HFFc6 (cell line): ENCODE measurements at places on chromosomes 3 and 15. TPM values are rescaled to one million over a fixed set of nuclear protein-coding genes. Genes with fewer than 3 reads are reported as not detected.

- no peaks in the 10 kb centered on the region for H3K36me3 ChIP-seq
- no peaks in the 10 kb centered on the region for H3K4me1 ChIP-seq
- H3K27me3 ChIP-seq: peaks cover 45% of the 10 kb centered on the region
- H3K27ac ChIP-seq: no peak overlapping the region
- H3K4me3 ChIP-seq: no peak overlapping the region
Measured at GRCh38 chr3:127097481-127097880, 95.5 kb upstream of the PRR23E start.

GRCh38 chr3:87311309-87311708 lies 34.9 kb upstream of the POU1F1 start:
- H3K4me3 ChIP-seq: no peak overlapping the region
- DNase-seq: peak; percentile 67
- no peak overlapping the region; the same call in 1 of the 2 replicates for H3K27ac ChIP-seq
- H3K27me3 ChIP-seq: no peaks in the 10 kb centered on the region; the same call in 1 of the 2 replicates

- no peaks in the 10 kb centered on the region for H3K36me3 ChIP-seq
- no peaks in the 10 kb centered on the region for H3K4me1 ChIP-seq
- H3K27ac ChIP-seq: no peak overlapping the region
- H3K4me3 ChIP-seq: no peak overlapping the region
Measured at GRCh38 chr15:91307601-91308000, 207.5 kb downstream of the SV2B start.

DNA sequence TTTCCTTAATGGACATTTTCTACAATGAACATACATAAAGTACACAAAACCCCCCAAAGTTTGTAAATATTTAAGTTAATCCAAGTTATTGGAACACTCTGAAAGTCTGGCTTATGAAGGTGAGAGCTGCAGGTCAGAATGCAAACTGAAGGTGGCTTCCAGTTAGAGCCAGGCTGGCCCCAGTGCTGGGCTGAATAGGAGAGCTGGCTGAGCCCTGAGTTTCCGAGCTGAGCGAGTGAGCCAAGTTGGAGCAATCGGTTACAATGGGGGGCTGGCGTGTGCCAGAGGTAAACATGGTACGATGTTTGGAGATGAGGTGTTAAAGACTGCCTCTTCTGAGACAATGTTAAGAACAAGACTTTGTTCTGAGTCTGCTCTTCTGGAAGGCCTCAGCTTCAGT lies 230.8 kb upstream of the MCTP2 start:
- no peaks in the 10 kb centered on the region for H3K27me3 ChIP-seq
- H3K36me3 ChIP-seq: no peaks in the 10 kb centered on the region
- peak overlapping the region; percentile 24; the same call in 1 of the 2 replicates for H3K27ac ChIP-seq
- DNase-seq: no peak
- H3K4me3 ChIP-seq: peak overlapping the region; percentile 62; the same call in 1 of the 2 replicates

- H3K27me3 ChIP-seq: peaks cover 39% of the 10 kb centered on the region
- DNase-seq: no peak
- peaks cover 13% of the 10 kb centered on the region for H3K4me1 ChIP-seq
- H3K4me3 ChIP-seq: peak overlapping the region; percentile 53; the same call in 1 of the 2 replicates
Measured at GRCh38 chr15:77569729-77570125, 63.0 kb downstream of the LINGO1 start.

DNA sequence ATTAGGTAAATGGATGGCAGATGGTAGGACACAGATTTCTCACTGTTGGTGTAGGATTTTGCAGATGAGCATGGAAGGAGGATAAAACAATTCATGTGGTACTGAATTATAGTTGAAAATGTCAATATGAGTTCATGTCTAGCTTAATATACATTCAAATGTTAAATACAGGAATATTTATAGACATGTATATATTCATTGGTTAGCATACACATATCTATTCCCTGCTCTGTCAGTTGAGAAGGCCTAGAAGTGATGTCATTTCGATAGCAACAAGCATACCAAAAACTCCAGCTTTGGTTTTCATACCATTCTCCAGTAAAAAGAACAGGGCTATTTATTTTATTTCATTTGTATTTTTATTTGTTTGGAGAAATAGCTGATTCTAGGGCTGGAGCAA lies 497.1 kb downstream of the EPHB1 start:
- no peak for DNase-seq
- no peaks in the 10 kb centered on the region for H3K27me3 ChIP-seq
- no peak overlapping the region for H3K4me3 ChIP-seq
- H3K4me1 ChIP-seq: no peaks in the 10 kb centered on the region
- no peak overlapping the region for H3K27ac ChIP-seq
- H3K36me3 ChIP-seq: no peaks in the 10 kb centered on the region

GRCh38 chr3:4270720-4271119 lies 32.4 kb upstream of the SETMAR start:
- no peaks in the 10 kb centered on the region for H3K27me3 ChIP-seq
- no peaks in the 10 kb centered on the region for H3K4me1 ChIP-seq
- H3K4me3 ChIP-seq: peak overlapping the region; percentile 26; the same call in 1 of the 2 replicates
- no peak overlapping the region for H3K27ac ChIP-seq
- no peak for DNase-seq

DNA sequence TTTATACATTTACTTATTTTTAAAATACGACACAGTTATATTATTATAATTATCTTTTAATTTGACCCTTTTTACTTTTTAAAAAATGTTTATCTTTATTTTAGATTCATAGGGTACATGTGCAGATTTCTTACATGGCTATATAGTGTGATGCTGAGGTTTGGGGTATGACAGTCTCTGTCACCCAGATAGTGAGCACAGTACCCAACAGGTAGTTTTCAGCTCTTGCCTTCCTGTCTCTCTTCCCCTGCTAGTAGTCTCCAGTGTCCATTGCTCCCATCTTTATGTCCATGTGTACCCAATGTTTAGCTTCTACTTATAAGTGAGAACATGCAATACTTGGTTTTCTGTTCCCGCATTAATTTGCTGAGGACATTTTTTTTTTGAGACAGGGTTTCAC lies 21.8 kb upstream of the KCNMB2 start:
- H3K4me3 ChIP-seq: no peak overlapping the region
- H3K27me3 ChIP-seq: peaks cover 2% of the 10 kb centered on the region; the same call in 1 of the 2 replicates
- no peaks in the 10 kb centered on the region for H3K4me1 ChIP-seq

Gene TAGLN3
- total RNA-seq: 0.26 TPM in 1 of 2 replicates, not detected in the other

DNA sequence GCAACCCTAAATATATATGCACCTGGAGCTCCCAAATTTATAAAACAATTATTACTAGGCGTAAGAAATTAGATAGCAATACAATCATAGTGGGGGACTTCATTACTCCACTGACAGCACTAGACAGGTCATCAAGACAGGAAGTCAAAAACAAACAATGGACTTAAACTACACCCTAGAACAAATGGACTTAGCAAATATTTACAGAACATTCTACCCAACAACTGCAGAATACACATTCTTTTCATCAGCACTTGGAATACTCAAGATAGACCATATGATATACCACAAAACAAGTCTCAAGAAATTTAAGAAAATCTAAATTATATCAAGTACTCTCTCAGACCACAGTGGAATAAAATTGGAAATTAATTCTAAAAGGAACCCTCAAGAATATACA lies 201.5 kb downstream of the OSBPL10 start:
- H3K36me3 ChIP-seq: peaks cover 9% of the 10 kb centered on the region; the same call in 1 of the 2 replicates
- H3K4me1 ChIP-seq: peaks cover 40% of the 10 kb centered on the region
- H3K27ac ChIP-seq: no peak overlapping the region

GRCh38 chr15:25397100-25397499 lies 41.7 kb downstream of the UBE3A start:
- no peak for DNase-seq
- H3K4me3 ChIP-seq: no peak overlapping the region

Gene GOLGA6A
- not detected in 3 replicates for total RNA-seq

DNA sequence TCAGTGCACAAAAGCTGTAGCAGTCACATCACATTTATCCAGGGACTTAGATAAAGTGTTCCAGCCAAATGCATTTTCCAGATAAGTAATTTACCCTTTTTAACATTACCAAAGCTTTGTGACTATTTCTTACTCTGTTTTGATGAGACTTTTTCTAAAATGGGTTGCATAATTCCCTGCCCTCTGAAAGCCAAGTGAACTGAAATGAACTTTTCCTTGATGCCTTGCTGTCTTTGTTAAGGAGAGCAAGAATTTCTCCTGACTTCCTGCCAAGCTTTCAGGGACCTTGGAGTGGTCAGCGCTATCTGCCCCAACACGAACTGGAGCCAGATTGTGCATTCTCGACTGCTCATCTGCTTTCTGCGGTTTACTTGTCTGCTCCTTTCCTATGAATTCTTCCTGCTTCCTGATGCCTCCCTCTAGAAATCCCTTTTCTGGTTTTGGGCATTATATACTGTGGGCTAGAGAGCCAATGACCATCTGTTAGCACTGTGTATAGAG lies 34.8 kb downstream of the EIF4E3 start:
- peaks cover 52% of the 10 kb centered on the region for H3K4me1 ChIP-seq
- peaks cover 4% of the 10 kb centered on the region for H3K27me3 ChIP-seq

DNA sequence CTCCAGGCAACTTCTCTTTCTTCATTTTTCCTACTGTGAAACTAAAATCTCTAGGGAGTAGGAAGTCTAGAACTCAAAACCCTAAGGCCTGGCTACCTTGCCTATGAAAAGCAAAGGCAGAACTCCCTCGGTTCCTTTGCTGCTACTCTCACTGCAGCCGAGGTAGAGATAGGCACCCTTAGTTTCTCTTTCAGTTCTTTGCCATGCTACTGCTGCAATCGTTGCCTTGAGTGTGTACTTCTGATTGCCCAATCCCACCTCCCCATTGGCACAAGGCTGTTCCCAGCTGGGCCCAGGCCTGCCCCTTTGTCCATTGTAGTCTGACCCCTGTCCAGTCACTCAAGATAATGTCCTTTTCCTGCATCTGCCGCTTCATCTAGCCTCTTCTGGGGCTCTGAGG lies 92.3 kb upstream of the MRPS22 start:
- no peaks in the 10 kb centered on the region for H3K4me1 ChIP-seq
- no peak overlapping the region for H3K27ac ChIP-seq
- H3K36me3 ChIP-seq: no peaks in the 10 kb centered on the region
- peaks cover 15% of the 10 kb centered on the region for H3K27me3 ChIP-seq

DNA sequence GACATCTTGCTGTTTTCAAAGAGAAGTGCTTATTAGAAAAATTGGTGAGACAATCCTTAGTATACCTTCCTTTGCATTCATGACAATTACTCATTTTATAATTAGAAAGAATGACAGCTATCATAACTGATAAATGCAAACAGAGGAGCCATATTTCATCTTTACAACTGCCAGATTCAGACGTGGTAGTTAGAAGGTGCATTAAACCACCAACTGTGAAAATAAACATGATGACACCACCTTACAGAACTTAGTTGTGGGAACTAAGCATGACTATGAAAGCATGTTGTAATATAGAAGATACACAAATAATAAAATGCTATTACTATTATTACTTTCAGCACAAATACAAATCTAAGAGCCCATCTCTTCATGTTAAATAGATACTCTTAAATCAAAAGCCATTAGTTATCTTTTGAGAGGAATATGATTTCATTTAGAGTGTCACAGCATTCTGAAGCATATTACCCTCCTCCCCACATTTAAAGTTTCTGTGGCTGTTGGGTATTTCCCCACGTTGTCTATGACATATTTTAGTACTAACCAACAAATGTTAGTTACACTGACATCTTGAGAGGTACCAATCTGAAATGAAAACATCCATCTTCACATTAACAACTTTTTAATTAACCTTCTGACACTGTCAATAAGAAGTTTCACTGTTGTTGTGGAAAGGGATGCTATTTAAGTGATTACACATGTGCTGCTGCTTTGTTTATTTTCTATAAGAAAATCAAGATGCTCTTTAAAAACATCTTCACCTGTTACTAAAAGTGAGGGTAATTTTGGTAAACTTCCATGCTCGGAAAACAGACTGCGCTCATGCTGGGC lies 163.8 kb downstream of the LSAMP start:
- no peaks in the 10 kb centered on the region for H3K36me3 ChIP-seq
- no peak overlapping the region for H3K4me3 ChIP-seq
- H3K27me3 ChIP-seq: no peaks in the 10 kb centered on the region
- no peak for DNase-seq
- no peak overlapping the region for H3K27ac ChIP-seq

DNA sequence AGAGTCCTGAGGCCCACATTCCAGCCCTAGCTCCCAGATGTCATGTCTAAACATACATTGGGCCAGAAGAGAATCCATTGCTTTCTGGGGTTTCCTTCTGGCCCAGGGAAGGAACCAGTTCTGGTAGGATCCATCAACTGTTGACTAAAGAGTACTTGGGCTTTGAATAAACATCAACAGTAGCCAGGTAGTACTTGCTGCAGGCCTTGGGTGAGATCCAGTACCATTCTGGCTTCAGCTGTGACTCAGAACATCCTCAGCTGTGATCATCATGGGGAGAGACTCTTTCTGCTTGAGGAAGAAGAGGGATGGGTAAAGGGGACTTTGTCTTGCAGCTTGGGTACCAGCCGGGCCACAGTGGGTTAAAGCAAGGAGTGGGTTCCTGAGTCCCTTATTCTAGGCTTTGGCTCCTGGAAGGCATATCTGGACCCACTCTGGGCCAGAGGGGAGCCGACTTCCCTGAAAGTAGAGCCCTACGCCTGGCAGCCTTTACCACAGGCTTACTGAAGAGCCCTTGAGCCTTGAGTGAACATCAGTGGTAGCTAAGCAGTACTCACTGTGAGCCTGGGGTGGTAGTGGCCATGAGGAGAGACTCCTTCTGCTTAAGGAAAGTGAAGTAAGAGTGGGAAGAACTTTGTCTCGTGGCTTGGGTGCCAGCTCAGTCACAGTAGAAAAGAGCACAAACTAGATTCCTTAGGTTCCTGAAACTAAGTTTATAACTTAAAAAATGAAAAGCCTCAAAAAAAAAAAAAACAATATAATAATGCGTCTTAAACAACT lies 128.3 kb downstream of the GOLIM4 start:
- DNase-seq: no peak
- H3K27ac ChIP-seq: no peak overlapping the region
- H3K36me3 ChIP-seq: no peaks in the 10 kb centered on the region
- H3K4me3 ChIP-seq: no peak overlapping the region
- no peaks in the 10 kb centered on the region for H3K4me1 ChIP-seq
- no peaks in the 10 kb centered on the region for H3K27me3 ChIP-seq

Gene GHRL
- 0.21 TPM in 1 of 3 replicates, not detected in the others for total RNA-seq

Gene GOLGA6B
- total RNA-seq: not detected in 3 replicates

DNA sequence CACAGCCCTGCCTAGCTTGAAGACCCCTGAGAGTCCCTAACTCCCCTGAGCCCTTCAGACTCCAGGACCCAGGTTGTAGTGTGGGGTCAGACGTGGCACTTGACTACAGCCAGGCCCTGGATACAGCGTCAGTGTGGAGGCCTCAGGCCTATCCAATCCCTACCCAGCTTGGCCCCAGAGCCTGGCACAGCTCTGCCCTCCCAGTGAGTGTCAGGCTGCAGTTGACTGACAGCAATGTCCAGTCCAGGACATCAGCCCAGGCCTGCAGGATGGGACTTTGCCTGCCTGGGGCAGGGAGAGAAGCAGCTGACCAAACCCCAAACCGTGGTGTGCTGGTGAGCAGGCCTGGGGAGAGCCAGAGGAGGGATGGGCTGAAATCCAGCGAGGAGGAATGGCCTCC lies 27.3 kb downstream of the KLF13 start:
- H3K27ac ChIP-seq: peak overlapping the region; percentile 94
- peak overlapping the region; percentile 71 for H3K4me3 ChIP-seq
- peaks cover 2% of the 10 kb centered on the region; the same call in 1 of the 2 replicates for H3K27me3 ChIP-seq
- DNase-seq: peak; percentile 14
- peaks cover 79% of the 10 kb centered on the region for H3K4me1 ChIP-seq

- no peak overlapping the region for H3K4me3 ChIP-seq
- peaks cover 70% of the 10 kb centered on the region for H3K4me1 ChIP-seq
- no peaks in the 10 kb centered on the region; the same call in none of the 2 replicates for H3K27me3 ChIP-seq
Measured at GRCh38 chr3:160480931-160481330, 31.3 kb upstream of the TRIM59 start.

GRCh38 chr3:126133606-126134005 lies 46.8 kb downstream of the ALDH1L1 start:
- H3K4me1 ChIP-seq: 0 out of 2 replicates have a peak, but pooled peaks cover 7% of the 10 kb centered on the region
- no peak overlapping the region for H3K27ac ChIP-seq
- no peaks in the 10 kb centered on the region for H3K36me3 ChIP-seq
- no peak for DNase-seq
- peaks cover 24% of the 10 kb centered on the region for H3K27me3 ChIP-seq

GRCh38 chr15:90191794-90192509 lies 9.2 kb upstream of the SEMA4B start:
- no peak for DNase-seq
- no peak overlapping the region; the same call in 1 of the 2 replicates for H3K4me3 ChIP-seq
- no peaks in the 10 kb centered on the region; the same call in 1 of the 2 replicates for H3K27me3 ChIP-seq
- H3K27ac ChIP-seq: no peak overlapping the region
- peaks cover 9% of the 10 kb centered on the region for H3K4me1 ChIP-seq
